ENCODE measurements at places on chromosomes 2 and 18. TPM values are rescaled to one million over a fixed set of nuclear protein-coding genes. Genes with fewer than 3 reads are reported as not detected.

HDHD2 gene
- total RNA-seq: 9.2 TPM

SCYGR4 gene
- not detected for total RNA-seq

BOLL gene
- total RNA-seq: not detected

REG3G gene
- total RNA-seq: not detected

ABCB11 gene
- not detected for total RNA-seq

RNF138 gene
- 14.1 TPM for total RNA-seq

CPO gene
- total RNA-seq: not detected

OTOS gene
- not detected for total RNA-seq

TTC21B gene
- total RNA-seq: 4.5 TPM

VIT gene
- total RNA-seq: not detected

MALL gene
- 133 TPM for total RNA-seq

MC2R gene
- total RNA-seq: not detected

UGT1A5 gene
- total RNA-seq: not detected

RGPD5 gene
- total RNA-seq: 4.3 TPM

TTN gene
- total RNA-seq: under 0.01 TPM

RNF181 gene
- total RNA-seq: 185 TPM

SNX17 gene
- 150 TPM for total RNA-seq

FER1L5 gene
- total RNA-seq: not detected

GPR55 gene
- total RNA-seq: not detected

AGAP1 gene
- 22.3 TPM for total RNA-seq

GAREM2 gene
- 7.0 TPM for total RNA-seq

TNFAIP6 gene
- 1.3 TPM for total RNA-seq

CHRND gene
- not detected for total RNA-seq

ATOH8 gene
- total RNA-seq: 7.1 TPM

RAX gene
- not detected for total RNA-seq

UGT1A4 gene
- 0.05 TPM for total RNA-seq

SPATA3 gene
- total RNA-seq: not detected

ASTL gene
- not detected for total RNA-seq

LRATD1 gene
- total RNA-seq: not detected

IL36A gene
- not detected for total RNA-seq

SERPINB7 gene
- 1.9 TPM for total RNA-seq
